ENCODE measurements at places on chromosomes 6 and 20.

GRCh38 chr6:346386-347030 is 45.0 kb upstream of the IRF4 start:
- DNase-seq: no peak

DNA sequence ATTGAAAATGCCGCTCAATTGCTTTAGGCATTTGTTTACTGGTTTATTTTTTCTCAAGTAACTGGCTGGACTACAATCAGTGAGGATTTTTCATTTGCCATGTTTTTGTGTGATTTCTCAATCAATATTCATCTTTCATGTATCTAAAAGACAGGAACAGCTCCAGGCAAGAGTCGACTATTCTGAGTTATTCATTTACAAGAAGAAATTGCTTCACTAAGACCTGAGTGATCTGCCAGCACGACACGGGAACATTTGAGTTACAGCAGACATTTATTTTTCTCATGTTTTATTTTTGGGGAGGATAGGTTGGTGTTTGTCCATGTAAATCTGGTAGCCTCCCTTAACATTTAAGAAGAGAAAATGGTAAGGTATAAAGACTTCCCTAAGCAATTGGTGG is 124.1 kb downstream of the CBLN4 start:
- DNase-seq: no peak

DNA sequence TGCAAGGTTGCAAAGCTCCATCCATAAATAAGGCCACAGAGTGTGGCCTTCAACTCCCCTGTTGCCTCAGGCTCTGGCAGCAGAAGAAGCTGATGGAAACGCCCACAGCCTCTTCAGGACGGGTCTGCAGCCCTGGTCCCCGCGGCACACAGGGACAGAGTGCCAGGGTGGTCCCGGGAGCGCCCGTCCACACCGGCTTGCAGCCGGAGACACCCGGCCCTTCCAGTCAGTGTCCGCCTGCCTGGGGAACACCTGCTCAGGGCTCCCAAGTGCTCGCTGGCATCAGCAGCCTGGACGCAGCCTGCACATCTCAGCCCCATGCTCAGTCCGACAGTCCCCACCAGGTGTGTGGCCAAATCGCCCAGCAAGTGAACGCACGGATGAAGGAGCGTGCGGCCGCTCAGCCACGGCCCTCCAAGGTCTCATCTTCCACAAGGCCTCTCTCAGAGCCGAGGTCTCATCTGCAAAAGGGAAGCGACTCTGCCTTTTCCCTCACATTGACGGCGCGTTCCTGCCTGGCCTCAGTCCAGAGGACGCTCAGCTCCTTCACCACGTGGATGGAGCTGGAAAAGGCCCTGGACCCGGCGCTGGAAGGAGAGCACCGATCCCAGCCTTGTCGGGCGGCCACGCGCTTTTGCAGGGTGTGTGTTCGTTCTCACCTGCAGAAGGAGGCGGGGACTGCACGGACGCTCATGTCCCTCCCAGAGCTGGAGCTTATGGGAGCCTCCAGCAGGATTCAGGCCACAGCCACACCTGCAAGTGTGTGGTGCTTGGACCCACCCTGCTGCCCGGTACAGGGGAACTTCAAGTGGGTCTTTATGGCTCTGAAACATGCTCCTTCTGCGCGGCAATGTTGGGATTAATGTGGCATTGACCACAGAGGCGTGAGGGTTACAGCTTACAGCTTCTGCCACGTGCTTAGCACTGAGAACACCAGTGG is 180.4 kb downstream of the DLL1 start:
- no peak for DNase-seq

GRCh38 chr6:129749749-129750120 is 39.8 kb upstream of the ARHGAP18 start:
- no peak for DNase-seq

DNA sequence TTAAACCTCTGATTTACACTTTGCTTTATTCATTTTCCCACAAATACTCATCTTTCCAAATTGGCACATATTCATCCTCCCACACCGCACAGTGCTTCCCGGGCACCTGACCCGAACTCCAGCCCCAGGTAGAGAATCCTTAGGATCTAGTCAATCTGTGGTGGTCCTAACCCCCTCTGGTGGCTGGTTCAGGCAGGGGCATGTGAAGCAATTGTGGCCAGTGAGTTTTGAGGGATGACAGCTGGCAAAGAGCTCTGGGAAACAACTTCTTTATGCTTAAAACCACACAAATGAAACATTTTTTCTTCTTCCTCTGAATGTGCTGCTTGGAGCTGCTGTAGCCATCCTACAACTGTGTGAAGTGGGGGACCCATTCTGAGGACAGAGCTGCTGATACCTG is 54.7 kb downstream of the ELOVL5 start:
- DNase-seq: no peak

- DNase-seq: no peak
Measured at GRCh38 chr6:22892452-22892851, 323.1 kb downstream of the HDGFL1 start.

GRCh38 chr20:36405255-36405654 is 99.1 kb downstream of the DLGAP4 start:
- DNase-seq: no peak

- no peak for DNase-seq
Measured at GRCh38 chr6:123829302-123829953, 25.8 kb downstream of the NKAIN2 start.

DNA sequence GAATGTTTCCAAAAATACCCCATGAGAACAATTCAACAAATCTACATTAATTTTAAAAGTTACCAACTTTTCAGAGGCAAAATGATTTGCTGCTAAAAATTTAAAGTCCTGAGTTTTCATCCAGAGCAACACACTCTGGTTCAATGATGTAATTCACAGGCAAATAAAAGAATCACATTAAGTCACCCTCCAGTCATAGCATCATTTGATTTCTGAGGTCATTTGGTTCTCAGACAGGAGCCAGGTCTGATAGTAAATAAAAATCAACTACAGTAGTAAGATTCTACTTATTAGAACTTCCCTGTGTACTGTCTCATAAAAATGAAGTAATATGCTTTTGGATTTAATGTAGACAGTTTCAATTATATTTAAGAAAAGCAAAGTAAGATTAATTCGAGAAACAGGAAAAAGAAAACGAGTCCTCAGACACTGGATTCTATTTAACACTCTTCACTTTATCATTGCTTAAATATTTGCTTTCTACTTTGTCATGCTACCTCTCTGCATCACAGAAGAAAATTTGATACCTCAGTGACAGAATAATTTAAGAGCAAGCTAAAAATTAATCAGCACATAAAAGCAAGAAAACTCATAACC is 25.8 kb downstream of the MAP7 start:
- no peak for DNase-seq

DNA sequence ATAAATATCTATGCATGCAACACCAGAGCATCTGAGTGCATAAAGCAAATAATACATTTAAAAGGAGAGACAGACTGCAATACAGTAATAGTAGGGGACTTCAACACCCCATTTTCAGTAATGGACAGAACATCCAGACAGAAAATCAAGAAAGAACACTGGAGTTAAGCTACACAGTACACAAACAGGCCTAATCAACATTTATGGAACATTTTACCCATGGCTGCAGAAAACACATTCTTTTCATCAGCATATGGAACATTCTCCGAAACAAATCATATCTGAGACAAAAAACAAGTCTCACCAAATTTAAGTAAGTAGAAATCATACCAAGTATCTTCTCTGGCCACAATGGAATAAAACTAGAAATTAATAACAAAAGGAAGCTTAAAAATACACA is 50.5 kb downstream of the REV3L start:
- no peak for DNase-seq

- DNase-seq: no peak
Measured at GRCh38 chr20:25535762-25536161, 49.6 kb downstream of the NINL start.

- DNase-seq: no peak
Measured at GRCh38 chr6:97726378-97726777, 443.4 kb upstream of the MMS22L start.

GRCh38 chr20:47330071-47330470 is 26.4 kb downstream of the ZMYND8 start:
- DNase-seq: no peak

DNA sequence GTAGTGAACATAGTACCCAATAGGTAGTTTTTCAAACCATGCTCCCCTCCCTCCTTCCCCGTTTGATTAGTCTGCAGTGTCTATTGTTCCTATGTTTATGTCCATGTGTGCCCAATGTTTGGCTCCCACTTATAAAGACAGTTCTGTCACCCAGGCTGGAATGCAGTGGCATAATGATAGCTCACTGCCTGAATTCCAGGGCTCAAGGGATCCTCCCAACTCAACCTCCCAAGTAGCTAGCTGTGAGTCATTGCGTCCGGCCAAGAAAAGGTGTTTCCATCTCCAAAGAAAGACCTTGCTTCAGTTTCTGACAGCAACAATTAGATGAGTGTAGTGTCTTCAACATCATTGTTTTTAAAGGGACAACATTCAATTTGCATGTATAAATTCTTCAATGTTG is 131.1 kb upstream of the CEP162 start:
- DNase-seq: no peak

DNA sequence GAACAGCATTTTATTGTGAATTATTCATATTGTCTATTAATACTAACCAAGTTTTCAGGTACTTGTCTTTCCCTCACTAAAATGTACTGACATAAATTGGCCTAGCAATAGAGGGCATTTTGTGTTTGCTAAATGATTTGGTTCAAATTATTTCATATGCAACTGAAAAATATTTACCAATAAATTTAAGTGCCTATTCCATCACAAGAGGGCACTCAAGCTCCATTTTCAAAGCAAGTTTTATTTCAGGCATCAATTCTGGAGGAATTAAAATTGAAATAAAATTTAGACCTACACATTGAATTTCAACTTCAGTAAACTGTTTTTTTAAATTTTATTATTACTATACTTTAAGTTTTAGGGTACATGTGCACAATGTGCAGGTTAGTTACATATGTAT is 114.3 kb upstream of the SYNCRIP start:
- DNase-seq: no peak

DNA sequence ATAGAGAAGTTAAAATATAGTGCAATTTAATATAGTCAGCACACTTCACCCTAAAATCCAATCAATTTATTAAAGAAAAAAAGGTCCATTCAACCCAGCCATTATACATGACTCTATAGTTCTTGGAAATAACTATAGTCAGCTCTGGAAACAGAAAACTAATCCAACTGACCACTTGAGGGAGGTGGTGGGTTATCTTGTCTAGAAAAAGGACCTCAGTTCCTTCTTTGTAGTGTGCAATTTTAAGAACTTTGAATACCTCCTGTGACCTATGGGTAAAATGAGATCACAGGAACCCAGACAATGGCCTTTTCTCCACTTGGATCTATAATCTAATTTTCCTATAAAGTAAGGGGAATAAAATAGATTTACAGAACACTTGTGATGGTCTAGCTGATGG is 163.6 kb upstream of the CENPW start:
- no peak for DNase-seq

- no peak for DNase-seq
Measured at GRCh38 chr6:16124198-16125180, 4.4 kb upstream of the MYLIP start.
